ENCODE measurements at places on chromosomes 3 and 15.

GRCh38 chr3:171256445-171257250 lies 203.6 kb downstream of the TNIK start:
- DNase-seq = no peak

DNA sequence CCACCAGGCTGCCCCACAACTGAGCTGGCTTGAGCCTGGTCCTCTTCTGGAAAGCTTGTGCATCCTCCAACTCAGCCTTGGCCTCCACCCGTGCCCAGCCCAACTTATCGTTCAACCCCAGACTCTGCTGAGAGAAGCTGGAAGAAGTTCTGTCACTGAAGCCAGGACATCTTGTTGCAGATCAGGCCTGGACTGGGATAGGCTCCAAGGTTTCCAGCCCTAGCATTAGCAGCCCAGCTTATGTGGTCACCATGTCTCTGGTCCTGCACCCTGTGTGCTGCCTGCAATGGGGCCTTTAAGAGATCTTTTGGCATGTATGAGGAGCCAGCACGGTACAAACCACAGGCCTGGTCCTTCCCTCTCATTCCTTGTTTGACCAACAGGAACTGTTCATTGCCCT lies 15.2 kb upstream of the CAMP start:
- DNase-seq = no peak

DNA sequence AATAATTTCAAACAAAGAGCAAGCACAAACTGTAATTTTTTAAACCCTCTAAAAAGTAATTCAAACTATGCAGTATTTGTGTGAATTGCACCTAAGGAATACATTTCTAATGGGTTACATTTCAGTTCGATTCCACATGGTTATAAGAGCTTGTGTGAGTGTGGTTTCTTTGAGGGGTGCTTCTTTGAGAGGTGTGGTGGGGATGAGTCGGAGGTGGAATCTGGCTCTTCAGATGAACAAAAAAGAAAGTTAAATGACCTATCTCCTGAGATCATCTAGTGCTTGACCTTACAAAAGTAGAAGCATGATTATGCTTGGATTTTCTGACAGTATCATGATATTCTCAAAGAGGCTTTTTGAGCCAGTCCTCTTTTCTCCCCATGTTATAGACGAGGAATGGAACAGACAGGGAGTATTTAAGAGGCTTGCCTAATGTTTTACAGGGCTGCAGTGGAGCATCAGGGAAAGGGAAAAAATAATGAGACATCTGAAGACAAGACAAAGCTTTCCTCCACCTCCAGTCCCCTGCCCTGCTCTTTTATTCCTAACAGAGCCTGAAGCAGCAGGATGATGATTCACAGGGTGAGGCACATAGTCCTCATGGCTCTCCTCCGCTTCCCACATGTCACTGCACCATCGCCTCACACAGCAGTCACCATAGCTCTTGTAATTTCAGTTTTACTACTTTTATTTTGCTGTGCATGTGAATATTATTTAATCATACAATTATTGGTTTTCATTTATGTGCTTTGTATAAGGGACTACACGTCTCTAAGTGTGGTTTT lies 82.0 kb downstream of the LYSMD4 start:
- DNase-seq = no peak

- no peak for DNase-seq
Observed at GRCh38 chr3:11989383-11990038, 14.7 kb upstream of the SYN2 start.

- DNase-seq = no peak
Observed at GRCh38 chr15:101496198-101496986, 6.9 kb upstream of the PCSK6 start.

DNA sequence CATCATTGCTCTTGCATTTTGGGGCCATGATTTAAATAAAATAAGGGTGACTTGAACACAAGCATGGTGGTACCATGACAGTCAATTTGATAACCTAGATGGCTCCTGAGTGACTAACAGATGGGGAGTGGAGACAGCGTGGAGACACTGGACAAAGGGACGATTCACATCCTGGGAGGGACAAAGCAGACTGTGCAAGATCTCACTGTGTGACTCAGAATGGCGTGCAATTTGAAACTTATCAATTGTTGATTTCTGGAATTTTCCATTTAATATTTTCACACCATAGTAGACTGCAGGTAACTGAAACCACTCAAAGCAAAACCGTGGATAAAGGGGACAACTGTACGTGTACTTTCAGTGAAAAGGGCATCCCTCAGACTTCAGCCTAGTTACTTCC lies 25.5 kb downstream of the MCCC1 start:
- no peak for DNase-seq

DNA sequence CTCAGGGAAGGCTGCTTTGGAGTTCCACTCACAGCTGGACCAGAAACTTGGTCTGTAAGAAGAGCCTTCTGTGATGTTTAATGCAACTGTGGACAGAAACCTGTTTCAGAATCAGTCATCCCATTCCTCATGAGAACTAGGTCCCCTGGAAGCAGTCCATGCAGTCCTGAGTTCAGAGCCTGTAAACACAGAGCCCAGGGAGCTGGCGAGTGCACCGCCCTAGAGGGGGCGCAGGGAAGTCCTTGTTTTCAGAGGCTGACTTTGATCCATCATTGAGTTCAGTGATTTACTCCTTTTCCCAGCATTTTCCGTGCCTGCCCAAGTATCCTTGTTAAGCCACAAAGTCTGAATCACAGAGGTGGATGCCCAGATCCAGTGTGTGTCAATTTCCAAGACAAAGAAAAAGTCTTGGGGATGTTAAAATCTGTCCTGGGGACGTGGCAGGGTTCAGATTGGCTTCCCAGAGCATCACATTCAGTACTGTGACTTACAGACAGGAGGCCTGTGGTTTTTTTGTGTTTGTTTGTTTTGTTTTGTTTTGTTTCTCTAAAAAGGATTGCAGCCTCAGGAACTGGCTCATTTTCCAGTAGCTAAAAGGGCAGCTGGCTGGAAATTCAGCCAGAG lies 9.8 kb upstream of the TXNRD3 start:
- DNase-seq = no peak

DNA sequence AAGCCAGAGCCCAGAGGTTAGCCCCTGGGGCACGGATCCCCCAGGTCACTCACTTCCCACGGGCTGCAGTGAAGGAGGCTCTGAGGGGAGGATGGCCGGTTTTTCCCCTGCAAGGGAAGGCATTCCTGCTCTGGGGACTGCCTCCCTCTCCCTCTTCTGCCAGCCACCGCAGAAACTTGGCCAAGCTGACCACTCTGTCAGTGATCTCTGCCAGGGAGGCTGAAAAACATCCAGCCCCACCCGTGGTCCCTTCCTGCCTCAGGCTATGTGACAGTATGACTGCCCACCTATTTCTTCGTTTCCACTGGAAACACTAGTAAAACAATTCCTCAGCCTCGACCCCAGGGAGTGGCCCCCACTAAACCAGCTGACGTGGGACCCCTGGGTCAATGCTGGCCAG lies 14.6 kb upstream of the FANCD2 start:
- DNase-seq = no peak

DNA sequence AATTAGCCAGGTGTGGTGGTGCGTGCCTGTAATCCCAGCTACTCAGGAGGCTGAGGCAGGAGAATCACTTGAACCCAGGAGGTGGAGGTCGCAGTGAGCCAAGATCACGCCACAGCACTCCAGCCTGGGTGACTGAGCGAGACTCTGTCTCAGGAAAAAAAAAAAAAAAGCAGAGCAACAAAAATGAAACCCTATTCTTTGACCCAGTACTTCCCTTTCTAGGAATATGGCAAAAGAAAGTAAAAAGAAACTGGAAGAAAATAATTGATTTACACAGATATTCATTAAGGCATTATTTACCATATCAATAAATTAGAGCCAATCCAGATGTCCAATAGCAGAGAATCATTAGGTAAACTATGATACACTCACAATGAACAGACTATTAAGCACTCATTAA lies 67.0 kb downstream of the GSK3B start:
- no peak for DNase-seq

DNA sequence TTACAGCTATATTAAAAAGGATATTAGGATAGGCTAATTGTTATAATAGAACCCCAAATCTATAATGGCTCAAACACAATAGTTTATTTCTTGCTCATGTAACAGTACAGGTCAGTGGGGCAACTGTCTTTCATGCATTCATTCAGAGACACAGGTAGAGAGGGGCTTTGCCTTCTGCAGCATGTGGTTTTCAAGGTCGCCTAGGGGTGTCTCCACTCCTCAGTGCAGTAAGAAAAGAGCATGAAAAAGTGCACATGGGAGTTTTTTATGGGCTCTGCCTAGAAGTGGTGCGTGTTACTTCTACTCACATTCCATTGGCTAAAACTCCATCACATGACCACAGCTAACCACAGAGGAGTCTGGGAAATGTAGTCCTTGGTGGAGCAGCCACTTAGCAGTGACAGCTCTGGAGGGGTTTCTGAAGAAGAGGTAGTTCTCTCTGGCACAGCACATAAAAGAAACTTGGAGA lies 1.8 kb downstream of the ZBTB38 start:
- DNase-seq = no peak

- DNase-seq = no peak
Observed at GRCh38 chr3:106114220-106114619, 245.4 kb upstream of the CBLB start.

- no peak for DNase-seq
Observed at GRCh38 chr3:60801307-60801706, 449.9 kb downstream of the FHIT start.

DNA sequence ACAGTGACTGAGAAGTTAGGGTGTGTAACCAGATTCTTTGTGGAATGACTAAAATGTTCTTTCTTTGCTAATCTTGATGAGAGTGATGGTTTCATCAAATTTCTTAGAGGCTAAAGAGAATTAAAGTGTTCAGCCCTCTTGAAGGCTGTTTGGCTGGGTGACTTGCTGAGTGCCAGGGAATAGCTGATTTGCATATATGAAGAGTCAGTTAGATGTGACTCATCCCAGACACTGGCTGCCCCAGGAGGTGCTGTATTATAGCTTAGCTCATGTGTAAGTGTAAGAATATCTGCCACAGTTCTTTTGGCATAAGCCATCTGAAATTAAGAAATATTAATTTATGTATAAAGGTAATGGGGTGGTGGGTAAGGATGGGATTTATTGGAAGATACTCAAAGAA lies 535.1 kb downstream of the NLGN1 start:
- DNase-seq = no peak

All from activated CD4-positive, CD25-positive, alpha-beta regulatory T cell treated with anti-CD3 and anti-CD28 coated beads, Interleukin-2, amount 50 U/mL, for 72 hours (primary cell).